ENCODE measurements at places on chromosomes 3 and 15. TPM values are rescaled to one million over a fixed set of nuclear protein-coding genes. Genes with fewer than 3 reads are reported as not detected.

DNA sequence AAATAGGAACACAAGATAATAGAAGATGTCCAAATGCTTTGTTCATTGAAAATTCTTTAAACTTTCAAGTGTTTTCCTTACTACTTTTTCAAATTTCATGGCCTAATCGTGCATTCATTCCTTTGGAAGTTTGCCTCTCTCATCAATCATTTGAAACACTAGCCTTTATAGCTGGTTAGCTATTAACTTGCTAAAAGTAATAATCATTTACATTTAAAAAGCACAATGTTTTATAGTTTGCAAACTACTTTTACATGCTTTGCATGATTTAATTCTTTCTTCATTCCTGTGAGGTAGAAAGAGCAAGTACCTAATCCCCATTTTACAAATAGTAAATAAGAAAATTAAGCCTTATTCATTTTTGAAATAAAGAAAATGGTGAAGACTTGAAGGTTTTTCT lies 137.4 kb upstream of the SLC7A14 start:
- DNase-seq, result no peak

- DNase-seq, result no peak
Measured at GRCh38 chr3:146161663-146162002, 649 bp upstream of the PLOD2 start.

DNA sequence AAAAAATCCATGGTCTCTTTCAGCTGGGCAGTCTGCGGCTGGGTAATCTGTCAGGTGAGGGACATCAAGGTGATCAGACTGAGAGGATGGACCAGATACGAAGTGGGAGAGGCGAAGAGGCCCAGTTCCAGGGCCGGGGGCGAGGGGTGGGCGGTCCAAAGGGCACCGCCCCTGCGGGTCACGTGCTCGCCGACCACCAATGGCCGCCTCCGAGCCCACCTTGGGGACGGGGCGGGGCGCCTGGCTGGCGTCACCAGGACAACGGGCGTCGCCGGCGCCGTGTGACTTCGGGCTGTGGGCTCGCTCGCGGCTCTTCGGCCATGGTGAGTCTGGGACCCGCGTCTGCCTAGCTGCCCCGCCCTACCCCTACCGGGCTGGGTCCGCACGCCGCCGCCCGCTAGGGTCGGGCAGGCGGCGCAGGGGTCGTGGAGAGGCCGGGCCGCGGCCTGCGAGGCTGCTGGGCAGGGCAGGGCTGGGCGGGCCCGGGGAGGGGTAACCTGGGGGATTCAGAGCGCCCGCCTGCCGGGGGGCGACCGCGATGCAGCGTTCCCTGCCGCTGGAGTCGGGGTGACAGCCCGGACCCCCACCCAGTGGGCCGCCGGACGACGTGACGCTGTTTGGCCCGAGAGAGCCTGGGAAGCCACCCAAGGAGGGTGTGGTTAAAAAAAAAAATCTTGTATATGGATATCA lies at the start of gene FBXL2:
Gene FBXL2 (plus strand): TSS at position 250 of the 690 bp plus-strand sequence. CDS start 71 bp downstream, at position 321.
- no peak for DNase-seq

DNA sequence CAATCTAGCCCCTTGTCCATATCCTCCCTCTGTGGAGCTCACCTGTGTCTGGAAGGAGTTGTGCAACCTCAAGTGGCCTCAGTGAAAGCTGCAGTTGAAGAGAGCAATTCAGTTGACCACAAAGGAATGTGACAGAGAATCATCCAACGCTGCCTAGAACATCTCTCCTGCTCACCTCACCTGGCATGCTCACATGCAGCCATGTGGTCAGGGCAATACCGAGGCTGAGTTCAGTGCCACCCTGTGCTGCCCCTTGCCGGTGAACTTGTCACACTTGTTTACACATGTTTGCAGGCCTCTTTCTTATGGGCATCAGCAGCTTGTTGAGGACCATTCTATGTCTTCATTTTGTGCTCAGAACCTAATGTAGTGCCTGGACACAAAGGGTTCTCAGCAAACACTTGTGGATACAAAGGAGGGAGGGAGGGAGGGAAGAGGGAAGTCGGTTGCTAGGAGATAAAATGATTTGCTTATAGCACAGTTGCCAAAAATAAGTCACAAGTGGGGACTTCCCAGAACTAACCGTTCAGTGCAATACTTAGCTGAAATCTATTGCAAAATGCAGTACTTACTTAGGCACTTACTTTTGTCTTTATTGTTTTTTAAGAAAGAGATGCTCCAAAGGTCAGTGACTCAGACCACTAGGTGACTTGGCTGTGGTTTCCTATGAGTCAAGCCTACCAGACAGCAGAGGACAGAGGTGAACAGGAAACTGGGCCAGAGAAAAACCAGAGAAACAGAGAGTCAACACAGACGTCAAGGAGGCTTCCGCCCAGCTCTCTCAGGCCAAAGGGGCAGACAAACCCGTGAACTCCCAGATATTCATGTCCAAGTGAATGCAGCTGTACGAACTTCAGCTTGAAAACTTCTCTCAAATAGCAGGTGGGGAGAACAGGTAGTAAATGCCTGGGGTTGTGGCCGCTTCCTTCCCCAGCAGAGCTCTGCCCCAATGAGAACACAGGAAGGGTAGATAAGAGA lies 227.8 kb upstream of the CTNNB1 start:
- no peak for DNase-seq

DNA sequence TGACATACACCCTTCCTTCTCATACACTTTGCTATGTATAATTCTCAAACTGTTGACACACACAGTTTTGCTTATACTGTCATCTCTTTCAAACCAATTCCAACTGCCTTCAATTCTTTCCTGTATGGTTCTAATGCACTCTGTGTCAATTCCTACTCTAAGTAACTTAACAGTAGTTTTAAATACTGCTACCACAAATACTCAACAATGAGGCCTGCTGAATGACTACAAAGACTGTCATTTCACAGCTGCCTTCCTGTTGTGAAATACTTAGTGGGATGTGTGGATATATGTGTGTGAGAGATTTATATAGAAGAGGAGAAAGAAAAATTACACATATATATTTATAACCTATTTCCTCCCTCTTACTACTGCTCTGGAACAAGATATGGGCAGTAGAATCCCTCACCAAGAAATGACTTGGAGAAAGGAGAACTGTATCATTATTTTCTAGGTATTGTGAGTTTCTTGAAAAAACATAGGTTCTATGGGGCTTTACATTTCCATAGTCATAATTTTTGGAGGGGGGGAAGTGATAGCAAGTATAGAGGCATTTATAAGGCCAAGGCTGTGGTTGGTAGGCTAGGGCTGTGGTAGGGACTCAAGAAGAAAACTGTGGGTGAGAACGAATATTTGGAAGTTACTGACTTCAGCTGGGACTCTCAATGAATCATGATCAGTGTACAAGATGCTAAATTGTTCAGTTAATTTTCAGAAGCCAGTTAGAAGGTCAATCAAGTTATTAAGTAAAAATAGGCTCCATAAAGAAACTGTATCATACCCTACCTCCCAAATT lies 88.7 kb downstream of the ANKRD28 start:
- DNase-seq, result no peak

DNA sequence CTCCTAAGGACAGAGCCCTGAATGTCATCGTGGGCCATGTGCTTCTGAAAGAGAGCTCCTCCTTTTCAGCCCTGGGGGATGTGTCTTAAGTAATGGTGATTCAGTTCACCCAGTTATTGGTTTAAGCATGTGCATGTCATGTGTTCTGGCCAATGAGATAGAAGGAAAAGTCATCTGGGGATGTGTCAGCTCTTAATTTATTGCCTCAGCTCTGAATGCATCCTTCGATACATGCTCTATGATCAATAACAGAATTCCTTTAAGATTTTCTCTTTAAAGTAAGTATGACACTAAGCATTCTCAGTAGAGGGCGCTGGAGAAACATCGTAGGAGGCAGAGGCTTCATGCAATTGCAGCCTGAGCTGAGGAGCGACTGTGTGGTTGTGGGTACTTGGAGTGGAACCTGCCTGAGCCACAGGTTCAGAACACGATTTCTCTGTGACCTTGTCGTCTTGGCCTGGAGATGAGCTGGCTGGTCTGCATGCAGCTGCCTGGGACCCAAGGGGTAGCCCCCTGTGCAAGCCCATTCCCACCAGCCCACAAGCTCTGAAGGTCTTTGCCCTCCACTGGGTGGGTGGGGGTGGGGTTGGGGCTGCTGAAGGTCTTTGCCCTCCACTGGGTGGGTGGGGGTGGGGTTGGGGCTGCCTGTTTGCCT lies 69.5 kb downstream of the C3orf38 start:
- no peak for DNase-seq

DNA sequence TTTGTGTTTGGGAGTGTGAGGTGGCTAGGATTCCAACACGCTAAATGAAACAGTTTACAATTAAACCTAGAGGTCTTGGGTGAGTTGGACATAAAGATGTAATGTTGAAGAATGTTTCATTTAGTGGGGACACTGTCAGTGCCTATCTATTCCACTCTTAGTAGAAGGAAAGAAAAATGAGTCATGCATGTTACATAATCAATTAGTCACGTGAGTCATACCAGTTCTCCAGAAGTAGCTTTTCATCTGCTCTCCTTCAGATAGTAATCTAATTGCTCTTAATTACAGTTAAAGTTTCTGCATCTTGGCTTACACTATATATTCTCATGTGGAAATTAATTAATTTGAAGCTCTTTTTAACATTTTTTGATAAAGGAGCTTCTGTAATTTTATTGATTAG lies 115.7 kb upstream of the P2RY1 start:
- DNase-seq, result no peak

GRCh38 chr3:102025606-102026270 lies 176.4 kb downstream of the NFKBIZ start:
- DNase-seq, result no peak

DNA sequence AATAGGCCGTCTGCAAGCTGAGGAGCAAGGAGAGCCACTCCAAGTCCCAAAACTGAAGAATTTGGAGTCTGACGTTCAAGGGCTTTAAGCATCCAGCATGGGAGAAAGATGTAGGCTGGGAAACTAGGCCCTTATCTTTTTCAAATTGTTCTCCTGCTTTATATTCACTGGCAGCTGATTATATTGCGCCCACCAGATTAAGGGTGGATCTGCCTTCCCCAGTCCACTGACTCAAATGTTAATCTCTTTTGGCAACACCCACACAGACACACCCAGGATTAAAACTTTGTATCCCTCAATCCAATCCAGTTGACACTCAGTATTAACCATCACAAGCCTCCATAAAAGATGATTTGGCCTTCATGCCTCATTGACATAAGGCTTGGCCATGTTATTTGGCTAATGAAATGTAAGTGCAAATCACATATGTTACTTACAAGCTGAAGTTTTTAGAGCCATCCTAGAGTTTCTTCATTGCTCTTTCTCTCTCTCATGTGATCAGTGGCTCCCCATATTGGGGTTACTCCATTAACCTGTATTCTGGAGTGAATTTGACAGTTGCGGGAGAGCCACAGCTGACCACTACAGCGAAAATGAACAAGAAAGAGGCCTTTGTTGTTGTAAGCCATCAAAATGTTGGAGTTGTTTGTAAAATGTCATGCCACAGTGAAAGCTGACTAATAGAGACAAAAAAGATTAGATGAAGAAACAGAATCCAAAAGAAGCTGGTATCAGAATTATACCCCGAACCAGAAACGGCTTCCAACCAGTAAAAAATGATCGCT lies 61.7 kb downstream of the GBE1 start:
- DNase-seq, result no peak

GRCh38 chr3:177833332-177833731 lies 636.0 kb upstream of the TBL1XR1 start:
- DNase-seq, result no peak

- DNase-seq, result no peak
Measured at GRCh38 chr3:180284331-180285110, 247.8 kb upstream of the PEX5L start.

DNA sequence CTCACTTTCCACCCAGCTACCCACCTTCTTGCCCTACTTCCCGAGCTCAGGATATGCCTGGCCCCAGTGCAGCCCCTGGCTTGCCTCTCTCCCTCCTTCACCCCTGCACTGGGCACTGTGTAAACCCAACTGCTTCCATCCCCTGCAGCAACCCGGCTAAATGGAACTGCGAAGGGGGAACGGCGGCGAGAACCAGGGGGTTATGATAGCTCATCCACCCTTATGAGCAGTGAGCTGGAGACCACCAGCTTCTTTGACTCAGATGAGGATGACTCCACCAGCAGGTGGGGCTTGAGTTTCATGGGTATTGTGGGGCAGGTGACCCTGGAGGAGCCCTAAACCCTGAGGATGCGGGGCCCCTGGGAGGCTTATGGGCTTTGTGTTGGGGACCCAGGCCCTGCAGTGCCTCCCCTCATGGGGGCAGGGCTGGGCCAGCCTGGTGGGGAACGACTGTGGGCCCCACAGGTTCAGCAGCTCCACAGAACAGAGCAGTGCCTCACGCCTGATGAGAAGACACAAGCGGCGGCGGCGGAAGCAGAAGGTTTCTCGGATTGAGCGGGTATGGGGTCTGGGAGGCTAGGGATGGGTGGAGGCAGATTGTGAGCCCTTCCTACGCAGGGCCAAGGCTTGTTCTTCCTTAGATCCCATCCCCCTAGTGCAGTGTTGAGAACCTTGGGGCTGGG lies 9.6 kb downstream of the DVL3 start:
- DNase-seq, result no peak

DNA sequence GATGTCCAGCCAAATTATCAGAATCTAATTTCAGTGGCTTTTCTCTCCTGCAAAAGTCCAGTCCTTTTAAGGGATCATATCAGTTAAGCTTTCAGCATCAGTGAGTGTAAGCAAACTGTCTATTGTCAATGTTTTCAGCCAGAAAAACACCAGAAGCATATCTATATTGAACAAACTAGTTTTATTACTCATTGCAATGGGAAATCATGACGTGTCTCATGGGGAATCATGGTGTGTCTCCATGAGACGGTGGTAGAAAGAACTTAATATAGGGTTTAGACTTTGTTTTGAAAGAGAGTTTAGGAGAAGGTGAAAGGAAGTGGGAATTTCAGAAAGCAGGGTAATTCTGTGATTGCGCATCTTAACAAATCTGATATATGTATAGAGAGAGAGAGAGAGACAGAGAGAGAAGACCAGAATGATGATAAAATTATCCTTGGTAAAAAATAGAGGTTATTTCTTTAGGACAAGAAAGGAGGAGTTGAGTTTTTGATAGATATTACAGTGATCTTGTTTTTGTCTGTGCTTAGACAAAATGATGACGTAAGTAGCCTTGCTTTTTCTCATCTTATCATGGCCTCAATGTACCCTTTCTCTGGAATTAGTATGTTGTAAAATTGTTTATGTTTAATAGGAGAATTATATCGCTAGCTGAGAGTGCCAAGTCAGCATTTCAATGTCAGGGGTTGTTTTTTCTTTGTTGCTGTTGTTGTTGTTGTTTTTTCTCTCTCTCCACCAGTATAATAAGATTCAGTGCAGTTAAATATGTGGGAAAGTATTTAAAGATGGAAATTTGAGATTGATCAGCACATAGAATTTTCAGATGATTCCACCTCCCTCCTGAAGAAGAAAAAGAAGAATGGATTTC lies 129.9 kb upstream of the OSTN start:
- no peak for DNase-seq

GRCh38 chr3:16254916-16255315 lies 9.8 kb downstream of the DPH3 start:
- DNase-seq, result no peak

GRCh38 chr15:40891810-40892446 lies 2.3 kb upstream of the VPS18 start:
- DNase-seq, result no peak

GRCh38 chr3:120300971-120301370 lies 15.9 kb upstream of the GPR156 start:
- no peak for DNase-seq

Gene LMAN1L
- total RNA-seq, result 7.9 TPM

Gene TUSC7
- not detected for total RNA-seq

Gene PROS1
- 275 TPM for total RNA-seq

Gene C3orf62
- total RNA-seq, result 2.9 TPM

Gene TRIM71
- total RNA-seq, result not detected

Gene ACTRT3
- total RNA-seq, result 0.57 TPM

Gene SLMAP
- 578 TPM for total RNA-seq

Gene WNT5A
- total RNA-seq, result 0.92 TPM

Gene TRPM1
- not detected for total RNA-seq

Gene CLDN11
- 2.9 TPM for total RNA-seq
